ENCODE measurements at places on chromosomes 3 and 15.

DNA sequence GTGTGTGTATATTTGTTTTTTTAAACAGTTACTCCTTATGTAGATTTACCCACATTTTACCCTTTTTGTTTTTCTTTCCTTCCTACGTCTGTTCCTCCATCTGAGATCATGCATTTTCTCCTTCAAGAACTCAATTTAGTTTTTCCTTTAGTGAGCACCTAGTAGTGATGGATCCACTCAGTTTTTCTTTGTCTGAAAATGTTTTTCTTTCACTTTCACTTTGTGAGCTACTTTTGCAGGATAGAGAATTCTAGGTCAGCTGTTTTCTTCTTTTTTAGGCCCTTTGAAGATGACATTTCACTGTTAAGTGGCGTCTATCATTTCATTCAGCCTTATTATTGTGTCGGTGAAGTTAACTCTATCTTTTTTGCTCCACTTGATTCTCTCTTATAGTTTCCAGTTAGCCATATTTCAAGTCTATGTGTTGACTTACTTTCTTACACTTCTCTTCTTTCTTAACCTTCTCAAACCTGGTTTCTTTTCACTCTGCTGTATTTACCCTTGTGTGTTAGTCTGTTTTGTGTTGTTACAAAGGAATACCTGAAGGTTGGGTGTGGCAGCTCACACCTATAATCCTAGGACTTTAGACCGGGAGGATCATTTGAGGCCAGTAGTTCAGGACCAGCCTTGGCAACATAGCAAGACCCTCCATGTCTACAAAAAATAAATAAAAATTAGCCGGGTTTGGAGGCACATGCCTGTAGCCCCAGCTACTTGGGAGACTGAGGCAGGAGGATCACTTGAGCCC is 55.8 kb downstream of the PRKCI start:
- DNase-seq = no peak

- DNase-seq = no peak
Measured at GRCh38 chr15:68791431-68792283, 29.0 kb downstream of the ANP32A start.

DNA sequence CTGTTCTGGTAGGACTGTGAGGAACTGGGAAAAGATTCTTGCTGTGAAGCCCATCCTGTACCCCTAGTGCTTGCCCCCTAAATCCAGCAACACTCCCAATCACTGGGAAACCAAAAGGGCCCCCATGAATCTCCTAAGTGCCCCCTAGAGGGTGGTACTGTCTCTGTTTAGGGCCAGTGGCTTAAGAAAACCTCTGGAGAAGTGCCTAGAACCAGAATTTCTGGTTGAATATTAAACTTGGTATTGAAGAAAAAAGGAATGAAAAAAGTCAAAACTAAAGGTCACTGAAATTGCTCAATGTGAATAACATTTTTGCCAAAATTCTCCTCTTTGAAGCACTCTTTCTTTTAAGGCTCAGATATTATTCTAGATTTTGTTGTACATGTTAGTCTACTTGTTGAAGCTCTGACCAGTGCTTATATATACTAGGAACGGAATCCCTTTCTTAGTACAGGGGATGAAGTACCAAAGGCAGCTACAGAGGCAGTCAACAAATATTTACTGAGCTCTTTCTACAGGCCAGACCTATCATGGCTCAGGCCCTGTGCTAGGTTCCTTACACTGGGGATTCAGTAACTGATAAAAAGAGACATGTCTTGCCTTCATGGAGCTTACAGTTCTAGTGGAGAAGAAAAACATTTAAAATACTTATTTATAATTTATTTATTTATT is 138.8 kb downstream of the MYLK start:
- DNase-seq = no peak

- no peak for DNase-seq
Measured at GRCh38 chr3:12518261-12519028, 26.9 kb downstream of the MKRN2OS start.

GRCh38 chr3:197494366-197495058 is 61.3 kb downstream of the BDH1 start:
- no peak for DNase-seq

DNA sequence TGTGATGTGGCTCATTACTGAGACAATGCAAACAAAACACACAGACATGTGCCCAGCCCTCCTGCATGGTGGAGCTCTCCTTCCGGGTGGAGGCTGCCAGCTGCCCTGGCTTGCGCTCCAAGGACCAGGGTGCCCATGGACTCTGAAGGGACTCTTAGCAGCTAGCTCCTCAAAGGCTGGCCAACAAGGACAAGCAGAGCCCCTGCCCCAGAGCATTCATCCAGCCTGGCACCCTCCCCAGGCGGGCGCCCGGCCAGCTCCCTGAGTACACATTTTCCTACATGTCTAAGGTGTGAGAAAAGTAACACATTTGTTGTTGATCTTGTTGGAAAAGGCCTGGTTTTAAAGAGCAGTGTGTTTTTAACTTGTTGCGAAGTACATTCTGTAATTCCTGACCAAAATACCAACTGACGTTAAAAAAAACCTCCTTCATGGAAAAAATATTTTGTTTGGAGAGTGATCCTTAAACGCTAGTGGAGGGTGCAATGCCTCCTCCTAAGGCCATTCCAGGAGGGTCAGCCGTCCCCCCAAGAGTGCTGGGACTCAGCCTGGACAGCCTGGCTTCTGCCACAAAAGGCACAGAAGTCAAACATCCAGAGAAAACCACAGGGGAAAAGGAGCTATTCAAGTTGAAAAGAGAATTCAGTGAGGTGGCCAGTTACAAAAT is 86.9 kb downstream of the KLF15 start:
- no peak for DNase-seq

DNA sequence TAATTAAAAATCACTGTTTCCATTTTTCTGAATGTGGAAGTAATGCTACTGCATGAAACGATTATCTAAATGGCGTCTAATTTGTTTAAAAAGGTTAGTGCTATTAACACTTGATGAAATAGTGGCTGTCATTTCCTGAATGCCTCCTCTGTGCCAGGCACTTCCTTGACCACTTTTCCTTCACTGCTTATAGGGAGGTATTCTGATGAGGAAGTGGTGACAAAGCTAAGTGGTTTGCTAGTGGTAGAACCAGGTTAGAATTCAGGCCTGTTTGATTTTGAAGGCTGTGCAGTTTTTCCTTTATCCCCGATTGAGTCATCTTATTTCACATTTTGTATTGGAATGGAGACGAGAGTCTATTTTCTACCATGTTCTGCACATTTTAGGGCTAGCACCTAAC is 119.0 kb downstream of the USP13 start:
- no peak for DNase-seq

DNA sequence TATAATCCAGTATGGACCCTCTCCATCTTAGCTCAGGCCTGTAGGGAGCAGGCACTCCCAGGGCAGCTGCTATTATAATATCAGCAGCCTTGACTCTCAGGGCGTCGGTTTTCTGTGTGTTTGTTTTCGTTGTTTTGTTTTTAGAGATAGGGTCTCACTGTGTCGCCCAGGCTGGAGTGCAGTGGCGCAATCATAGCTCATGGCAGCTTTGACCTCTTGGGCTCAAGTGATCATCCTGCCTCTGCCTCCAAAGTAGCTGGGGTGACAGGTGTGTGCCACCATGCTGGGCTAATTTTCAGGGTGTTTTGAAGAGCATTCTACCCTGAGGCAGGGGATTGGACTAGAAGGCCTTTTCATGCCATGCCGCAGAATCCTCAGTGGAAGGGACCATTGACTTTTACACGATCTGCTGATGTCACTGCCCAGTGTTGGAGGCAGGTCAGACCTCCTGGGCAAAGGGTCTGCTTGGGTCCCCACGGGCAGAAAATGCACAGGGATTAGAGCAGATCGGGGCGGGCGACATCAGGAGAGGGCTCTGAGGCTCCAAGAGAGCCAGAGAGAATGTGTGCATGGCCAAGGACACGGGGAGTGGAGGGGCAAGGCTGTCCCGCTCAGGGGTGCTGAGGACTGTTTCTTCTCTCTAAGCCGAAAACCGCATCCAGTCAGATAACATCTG is 7.8 kb downstream of the MELTF start:
- no peak for DNase-seq

GRCh38 chr15:36896949-36897348 is 203.4 kb downstream of the MEIS2 start:
- DNase-seq = no peak

DNA sequence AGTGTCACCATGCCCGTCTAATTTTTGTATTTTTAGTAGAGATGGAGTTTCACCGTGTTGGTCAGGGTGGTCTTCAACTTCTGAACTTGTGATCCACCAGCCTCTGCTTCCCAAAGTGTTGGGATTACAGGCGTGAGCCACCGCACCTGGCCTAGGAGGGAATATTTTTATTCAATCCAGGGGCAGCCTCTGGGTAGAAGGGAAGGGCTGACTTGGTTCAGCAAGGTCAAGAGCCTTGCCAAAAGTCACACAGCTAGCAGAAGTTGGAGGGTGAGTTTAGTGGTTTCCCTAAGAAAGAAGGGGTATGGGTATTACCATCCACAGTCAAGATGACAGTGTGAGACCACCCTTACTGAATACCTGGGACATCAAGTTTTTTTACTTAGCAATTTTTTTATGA is 4.9 kb upstream of the AEN start:
- DNase-seq = no peak

- no peak for DNase-seq
Measured at GRCh38 chr15:39704689-39705088, 78.0 kb downstream of the FSIP1 start.

- no peak for DNase-seq
Measured at GRCh38 chr3:141394560-141394959, 26.3 kb downstream of the ZBTB38 start.
